NK-92 treated with Interleukin-12 subunit alpha and Interleukin-12 subunit beta, amount 100 ng/mL, for 24 hours (cell line): ENCODE measurements at places on chromosomes 3 and 15.

DNA sequence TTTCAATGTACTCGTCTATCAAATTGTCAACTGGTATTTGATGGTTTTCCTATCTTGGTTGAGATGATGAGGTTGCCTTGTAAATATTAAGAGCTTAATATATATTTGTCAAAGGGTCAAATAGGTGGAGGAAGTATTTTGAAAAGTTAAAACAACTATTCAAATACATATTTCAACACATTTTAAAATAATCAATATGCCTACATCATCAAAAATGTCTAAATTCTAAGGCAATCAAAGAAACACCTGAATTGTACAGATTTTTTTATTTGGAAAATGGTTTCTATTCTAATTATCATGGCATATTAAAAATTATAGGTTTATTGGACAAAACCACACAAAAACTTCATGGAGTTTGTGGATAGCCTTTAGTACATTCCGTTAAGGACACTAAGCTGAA lies 461.4 kb upstream of the ONECUT1 start:
- no peak for DNase-seq

DNA sequence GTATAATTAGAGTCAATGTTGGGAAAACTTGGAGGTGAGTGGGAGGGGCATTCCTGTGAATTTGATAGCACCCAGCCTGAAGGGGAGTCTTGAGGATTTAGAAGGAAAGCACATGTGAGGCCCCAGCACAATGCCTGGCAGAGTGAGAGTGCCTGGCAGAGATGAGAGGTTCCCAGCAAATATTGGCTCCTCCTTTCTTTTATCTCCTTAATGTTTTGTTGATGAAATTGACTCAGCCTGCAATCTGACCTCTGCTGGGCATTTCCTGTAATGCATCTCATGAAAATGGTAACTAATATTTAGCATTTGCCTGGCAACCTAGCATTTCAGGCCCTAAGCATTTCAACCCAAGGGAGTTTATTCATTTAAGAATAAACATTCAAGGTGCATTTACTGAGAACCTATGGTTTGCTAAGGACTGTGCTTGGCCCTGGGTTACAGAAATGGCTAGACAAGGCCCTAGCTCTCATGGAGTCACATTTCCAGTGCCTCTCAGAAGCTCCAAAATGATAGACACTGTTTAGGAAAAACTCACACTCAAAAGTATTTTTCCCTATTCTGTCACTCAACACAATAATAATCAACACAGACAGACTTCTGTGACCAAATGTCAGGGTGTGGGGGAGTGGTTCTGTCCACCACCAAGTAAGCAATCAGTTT lies 19.0 kb downstream of the PDHB start:
- DNase-seq = no peak

DNA sequence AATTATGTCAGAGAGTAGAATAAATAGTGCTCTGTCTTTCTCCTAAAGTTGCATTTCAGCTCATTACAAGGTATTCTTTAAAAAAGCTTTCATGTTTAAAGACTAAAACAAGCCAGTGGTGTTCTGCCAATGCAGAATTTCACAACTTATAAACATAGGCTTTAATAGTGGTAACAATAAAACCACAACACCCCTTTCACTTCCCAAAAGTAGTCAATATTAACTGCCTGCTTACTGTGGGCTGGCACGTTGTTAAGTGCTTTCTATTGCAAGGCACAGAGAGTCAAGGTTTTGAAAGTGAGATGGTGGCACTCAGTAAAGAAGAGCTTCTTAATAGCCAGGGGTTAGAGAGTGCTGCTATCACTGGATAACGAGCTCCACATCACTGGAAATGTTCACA lies 8.4 kb upstream of the RTP1 start:
- DNase-seq = no peak

DNA sequence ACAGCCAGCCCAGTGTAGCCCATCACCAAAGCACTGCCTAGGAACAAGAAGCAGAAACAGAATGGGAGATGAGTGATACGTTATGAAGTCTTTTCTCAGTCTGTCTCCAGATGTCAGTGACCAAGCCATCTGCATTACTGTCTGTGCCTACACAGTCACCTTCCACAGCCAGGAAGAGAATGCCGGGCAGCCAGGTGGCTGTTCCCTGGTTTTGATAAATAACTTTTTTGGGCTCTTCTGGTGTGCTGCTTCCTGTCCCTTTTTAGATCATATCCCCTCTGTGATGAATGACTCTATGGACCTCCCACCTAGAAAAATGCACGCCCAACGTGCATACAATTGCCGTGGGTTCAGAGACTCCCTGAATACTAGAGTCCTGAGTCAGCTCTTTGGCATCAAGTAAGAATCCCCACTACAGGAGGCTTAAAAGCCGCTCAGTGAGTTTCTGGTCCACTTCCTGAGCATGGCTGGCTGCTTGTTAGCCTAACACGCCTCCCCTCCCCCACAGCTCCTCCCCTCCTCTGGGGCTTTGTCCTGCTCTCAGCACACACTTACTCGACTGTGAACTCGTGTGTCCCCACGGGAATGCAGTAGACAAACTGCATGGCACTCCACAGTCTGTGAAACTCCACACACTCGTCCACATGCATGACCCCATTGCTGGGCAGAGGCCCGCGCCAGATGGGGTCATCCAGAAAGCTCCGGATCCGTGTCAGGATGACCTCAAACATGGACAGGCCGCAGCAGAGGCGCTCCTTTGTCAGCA lies 34.7 kb downstream of the NIPA2 start:
- no peak for DNase-seq

GRCh38 chr3:194278186-194278845 lies 72.8 kb downstream of the CPN2 start:
- no peak for DNase-seq
